ENCODE measurements at places on chromosomes 1 and 21.
A peak's percentile ranks its signal among the peaks of the same experiment; 100 is the strongest.

- no peak for DNase-seq
These were observed 19.5 kb upstream of the RNF19B start for GRCh38 chr1:32984090-32984454.

DNA sequence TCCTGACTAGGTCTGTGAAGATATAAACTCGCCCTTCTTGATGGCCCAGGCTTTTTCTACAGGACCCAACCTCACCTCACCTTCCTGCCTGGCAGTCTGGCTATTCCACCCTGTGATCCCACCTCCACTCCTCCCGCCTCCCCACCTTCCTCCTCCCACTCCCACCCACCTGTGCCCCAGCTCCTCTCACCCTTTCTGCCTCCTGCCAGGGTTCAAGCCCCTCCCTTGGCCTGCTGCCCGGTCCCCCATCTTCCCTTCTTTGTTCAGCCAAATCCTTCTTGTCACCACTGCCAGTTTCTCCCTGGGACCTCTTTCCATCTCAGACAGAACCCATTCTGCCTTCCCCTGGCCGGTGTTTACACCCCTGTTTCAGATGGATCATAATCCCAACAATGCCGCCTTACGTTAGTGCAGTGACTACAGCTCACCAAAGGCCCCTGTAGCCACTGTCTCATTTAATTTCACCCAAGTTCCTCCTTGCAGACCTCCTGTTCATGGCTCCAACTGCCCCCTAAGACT is 127.5 kb upstream of the EDN2 start:
- DNase-seq: no peak

DNA sequence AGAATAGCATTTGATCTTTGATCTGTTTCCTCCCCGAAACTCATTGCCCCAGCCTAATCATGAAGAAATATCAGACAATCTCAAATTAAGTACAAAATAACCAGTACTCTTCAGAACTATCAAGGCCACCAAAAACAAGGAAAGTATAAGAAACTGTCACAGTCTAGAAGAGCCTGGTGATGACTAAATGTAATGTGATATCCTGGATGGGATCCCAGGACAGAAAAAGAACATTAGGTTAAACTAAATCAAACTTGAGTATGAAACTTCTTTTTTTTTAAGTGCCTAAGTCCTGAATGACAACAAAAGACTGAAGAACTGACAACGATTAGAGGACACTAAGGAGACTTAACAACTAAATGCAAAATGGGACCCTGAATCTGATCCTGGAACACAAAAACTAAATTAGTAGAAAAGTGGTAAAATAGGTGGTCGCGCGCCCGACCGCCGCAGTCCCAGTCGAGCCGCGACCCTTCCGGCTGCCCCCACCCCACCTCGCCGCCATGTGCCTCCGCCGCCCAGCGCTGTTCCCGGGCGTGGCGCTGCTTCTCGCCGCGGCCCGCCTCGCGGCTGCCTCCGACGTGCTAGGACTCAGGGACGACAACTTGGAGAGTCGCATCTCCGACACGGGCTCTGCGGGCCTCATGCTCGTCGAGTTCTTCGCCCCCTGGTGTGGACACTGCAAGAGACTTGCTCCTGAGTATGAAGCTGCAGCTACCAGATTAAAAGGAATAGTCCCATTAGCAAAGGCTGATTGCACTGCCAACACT is 5.5 kb upstream of the PRKAB2 start:
- DNase-seq: peak; percentile 10

GRCh38 chr21:28133116-28133515 is 859.6 kb downstream of the LTN1 start:
- no peak for DNase-seq

- DNase-seq: peak; percentile 90
These were observed 905 bp downstream of the BTBD19 start for GRCh38 chr1:44808938-44809917.

GRCh38 chr1:2236695-2237677 is 8.9 kb downstream of the SKI start:
- no peak for DNase-seq

All from mesenchymal stem cell (in vitro differentiated cells and primary cell).